ENCODE measurements at places on chromosomes 13 and 19. TPM values are rescaled to one million over a fixed set of nuclear protein-coding genes. Genes with fewer than 3 reads are reported as not detected.

GRCh38 chr19:6753178-6754031 is 13.8 kb downstream of the SH2D3A start:
- DNase-seq: peak; percentile 67

GRCh38 chr19:5074830-5075394 is 106.0 kb downstream of the KDM4B start:
- no peak for DNase-seq

- peak; percentile 16 for DNase-seq
Observed at GRCh38 chr13:90696254-90696653, 651.2 kb upstream of the MIR17HG start.

DNA sequence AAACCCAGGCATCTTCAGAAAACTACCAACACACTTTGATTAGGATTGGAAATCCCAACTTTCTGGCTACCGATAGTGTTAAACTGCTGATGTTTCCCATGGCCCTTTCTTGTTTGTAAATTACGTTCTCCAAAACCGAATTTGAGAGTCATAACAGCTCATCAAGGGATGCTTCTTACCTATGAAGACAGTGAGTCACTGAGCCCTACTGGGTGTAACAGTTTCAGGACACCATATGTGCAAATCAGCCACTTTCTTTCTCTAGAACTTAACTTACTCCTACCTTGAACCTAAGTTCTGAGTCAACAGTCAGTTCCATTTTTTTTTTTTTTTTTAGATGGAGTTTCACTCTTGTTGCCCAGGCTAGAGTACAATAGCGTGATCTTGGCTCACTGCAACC is 410.1 kb upstream of the TSHZ3 start:
- DNase-seq: no peak

DNA sequence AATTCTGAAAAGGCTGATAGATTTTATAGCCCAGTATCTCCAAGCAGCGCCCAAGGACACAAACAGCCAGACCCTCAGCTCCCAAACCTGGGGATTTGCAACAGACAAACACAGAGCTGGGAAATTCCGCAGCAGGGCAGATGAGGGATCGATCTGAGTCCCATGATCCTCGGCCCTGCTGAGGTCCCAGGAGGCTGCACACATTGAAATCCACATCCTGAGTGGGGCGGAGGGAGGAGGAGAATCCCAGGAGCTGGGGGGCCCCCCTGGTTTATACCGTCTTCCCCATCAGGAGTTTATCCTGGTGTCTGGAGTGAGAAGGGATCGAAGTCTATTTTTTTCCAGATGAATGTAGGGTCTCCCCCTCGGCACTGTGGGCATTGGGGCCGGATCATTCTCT is 49.3 kb downstream of the GNG7 start:
- no peak for DNase-seq

DNA sequence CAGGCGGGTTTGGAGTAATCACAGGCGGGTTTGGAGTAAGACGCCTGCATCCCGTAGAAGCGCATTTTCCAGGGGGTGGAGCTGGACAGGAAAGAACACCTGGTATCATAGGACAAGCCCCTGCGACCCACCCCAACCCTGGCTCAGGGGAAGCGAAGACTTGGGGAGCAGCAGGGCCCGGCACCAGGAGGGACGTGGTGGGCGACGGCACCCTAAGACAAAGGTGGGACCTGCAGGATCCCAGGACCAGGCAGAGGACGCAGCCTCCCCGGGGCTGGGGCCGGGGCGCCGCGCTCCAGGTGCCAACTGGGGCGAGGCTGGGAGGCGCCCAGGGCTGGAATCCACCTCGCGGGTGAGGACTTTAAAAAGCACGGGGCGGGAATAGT is 520 bp downstream of the ZNF600 start:
- DNase-seq: peak; percentile 1

- DNase-seq: no peak
Observed at GRCh38 chr19:51224163-51224641, 678 bp upstream of the CD33 start.

DNA sequence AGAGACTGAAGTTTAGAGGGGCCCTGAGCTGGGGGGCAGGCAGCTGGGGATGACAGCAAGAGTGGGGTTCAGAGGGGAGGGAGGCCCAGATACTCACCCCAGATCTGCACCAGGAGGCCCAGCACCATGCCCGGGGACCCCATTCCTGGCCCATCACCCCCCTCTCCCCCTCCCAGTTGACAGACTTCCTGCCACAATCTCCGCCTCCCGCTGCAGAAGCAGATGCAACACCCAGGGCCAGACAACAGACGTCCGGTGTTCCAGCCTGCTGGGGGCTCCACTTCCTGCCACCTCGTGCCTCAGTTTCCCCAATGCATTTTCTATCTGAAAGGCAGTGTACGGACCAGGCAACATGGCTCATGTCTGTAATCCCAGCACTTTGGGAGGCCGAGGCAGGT is at the start of gene TMIGD2:
Gene TMIGD2 (minus strand): TSS at position 147 of the 398 bp plus-strand sequence. CDS start 4 bp downstream, at position 143.
- DNase-seq: no peak

- no peak for DNase-seq
Observed at GRCh38 chr19:20611866-20612265, 46.3 kb upstream of the ZNF737 start.

- DNase-seq: peak; percentile 98
Observed at GRCh38 chr19:31261603-31262212, 87.5 kb downstream of the TSHZ3 start.

- DNase-seq: peak; percentile 90
Observed at GRCh38 chr19:35518313-35518712, 4.9 kb upstream of the DMKN start.

Gene RASAL3
- not detected for total RNA-seq

Gene KLF12
- total RNA-seq: 12.6 TPM

Gene OCEL1
- 6.1 TPM for total RNA-seq

Gene GNG7
- not detected for total RNA-seq

Gene STXBP2
- 4.2 TPM for total RNA-seq

Gene CYP4F2
- total RNA-seq: not detected
